Stimulated activated CD4-positive, alpha-beta T cell treated with anti-CD3 and anti-CD28 coated beads, Interleukin-15, amount 100 ng/mL, for 24 hours (primary cell): ENCODE measurements at places on chromosomes 12 and 14.

GRCh38 chr14:65159281-65160062 lies 57.2 kb upstream of the MAX start:
- DNase-seq, result no peak

DNA sequence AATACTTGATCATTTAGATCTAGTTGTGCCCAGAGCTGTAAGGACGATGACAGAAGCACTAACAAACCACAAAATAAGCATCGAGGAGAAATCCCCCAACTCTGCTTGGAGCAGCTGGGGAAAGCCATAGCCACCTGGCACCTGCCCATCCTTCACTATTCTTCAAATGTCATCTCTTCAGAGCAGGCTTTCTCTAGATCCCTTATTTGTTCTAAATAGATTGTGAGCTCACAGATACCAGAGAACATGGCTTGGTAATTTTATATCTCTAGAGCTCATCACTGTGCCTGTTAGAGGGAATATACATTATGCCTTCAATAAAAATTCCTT lies 50.9 kb downstream of the GRIP1 start:
- no peak for DNase-seq

GRCh38 chr14:105480807-105481801 lies 5.6 kb upstream of the CRIP1 start:
- DNase-seq, result peak; percentile 91

- no peak for DNase-seq
These were observed 12.1 kb downstream of the SERPINA1 start for GRCh38 chr14:94376108-94376975.

GRCh38 chr14:33596211-33597080 lies 354.4 kb downstream of the EGLN3 start:
- DNase-seq, result no peak

- no peak for DNase-seq
These were observed 951.5 kb downstream of the GALC start for GRCh38 chr14:87041290-87042020.

GRCh38 chr14:39303115-39303514 lies 69.4 kb downstream of the MIA2 start:
- DNase-seq, result no peak

DNA sequence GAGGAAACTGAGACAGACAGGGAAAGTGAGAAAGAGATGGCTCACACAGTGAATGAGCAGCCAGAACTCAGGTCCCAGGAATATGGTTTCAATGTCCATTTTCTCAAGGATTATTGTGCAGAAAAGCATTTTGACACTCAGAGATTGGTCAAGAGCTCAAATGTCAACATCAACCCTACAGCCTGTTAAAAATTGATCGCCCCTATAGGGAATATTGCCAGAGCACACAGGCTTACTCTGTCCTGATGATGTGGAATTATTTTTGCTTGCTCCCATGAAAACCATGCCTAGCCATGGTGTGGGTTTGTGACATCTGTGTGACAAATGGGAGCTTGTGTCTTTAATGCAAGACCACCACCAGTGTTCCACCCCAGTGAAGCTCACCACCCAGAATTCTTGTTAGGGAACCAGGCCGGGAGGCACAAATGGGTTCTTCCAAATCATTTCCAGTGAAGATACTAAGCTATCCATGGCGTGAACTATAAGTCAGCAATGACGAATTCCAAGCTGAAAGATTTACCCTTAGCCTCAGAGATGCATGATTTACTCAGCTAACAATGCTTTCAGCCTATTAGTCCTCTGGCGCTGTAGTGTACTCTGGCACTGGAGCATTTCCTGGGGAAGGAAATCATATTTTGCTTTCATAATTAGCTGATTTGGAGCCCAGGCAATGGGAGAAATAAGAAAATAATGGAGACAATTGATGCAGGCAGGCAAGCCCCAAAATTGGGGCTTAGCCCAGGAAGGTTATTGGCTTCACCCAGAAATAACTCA lies 1188.2 kb upstream of the TMEM132C start:
- DNase-seq, result no peak

DNA sequence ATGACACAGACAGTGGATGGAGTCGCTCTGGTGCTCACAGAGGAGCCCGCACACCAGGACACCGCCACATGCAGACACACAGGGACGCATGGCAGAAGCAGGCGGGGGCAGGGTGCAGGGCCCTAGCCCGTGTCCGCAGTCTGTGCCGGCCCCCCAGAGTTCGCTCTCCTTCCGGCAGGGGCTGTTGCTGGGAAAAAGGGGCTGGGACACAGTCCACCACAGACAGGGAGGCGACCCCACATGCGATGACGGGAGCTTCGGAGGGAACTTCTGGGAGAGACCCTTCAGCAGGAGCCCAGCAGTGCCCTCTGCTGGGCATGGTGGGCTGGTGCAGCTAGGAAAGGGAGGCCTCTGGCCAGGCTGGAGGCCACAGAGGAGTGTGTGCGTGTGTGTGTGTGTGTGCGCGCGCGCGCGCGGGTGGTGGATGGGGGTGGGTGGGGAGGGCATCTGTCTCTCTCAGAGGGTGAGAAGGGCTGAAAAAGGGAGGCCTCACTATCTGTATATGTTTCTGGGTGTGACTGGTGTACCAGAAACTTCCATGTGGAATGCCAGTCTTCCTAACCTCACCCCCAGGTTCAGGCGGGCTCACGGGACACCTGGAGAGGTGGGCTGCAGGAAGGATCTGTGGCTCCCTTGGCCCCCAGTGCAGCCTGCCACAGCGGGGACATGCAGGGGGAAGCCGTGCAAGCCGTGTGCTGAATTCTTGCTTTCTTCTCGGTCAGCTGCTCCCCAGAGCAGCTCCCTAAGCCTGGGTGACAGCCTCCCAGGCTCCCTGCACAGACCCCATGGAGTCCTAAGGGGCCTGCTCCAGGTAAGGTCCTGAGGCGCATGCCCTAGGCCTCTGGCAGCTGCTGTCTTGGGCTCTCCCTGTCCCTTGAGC lies 60.7 kb downstream of the PLEKHG3 start:
- peak; percentile 75 for DNase-seq

- no peak for DNase-seq
These were observed 10.7 kb upstream of the ATP2A2 start for GRCh38 chr12:110270125-110270962.
